ENCODE measurements at places on chromosomes 1 and 21.

GRCh38 chr1:159339536-159339935, 37.4 kb downstream of the FCER1A start:
- DNase-seq = no peak

GRCh38 chr1:180579961-180580611, 21.3 kb downstream of the OVAAL start:
- no peak for DNase-seq

DNA sequence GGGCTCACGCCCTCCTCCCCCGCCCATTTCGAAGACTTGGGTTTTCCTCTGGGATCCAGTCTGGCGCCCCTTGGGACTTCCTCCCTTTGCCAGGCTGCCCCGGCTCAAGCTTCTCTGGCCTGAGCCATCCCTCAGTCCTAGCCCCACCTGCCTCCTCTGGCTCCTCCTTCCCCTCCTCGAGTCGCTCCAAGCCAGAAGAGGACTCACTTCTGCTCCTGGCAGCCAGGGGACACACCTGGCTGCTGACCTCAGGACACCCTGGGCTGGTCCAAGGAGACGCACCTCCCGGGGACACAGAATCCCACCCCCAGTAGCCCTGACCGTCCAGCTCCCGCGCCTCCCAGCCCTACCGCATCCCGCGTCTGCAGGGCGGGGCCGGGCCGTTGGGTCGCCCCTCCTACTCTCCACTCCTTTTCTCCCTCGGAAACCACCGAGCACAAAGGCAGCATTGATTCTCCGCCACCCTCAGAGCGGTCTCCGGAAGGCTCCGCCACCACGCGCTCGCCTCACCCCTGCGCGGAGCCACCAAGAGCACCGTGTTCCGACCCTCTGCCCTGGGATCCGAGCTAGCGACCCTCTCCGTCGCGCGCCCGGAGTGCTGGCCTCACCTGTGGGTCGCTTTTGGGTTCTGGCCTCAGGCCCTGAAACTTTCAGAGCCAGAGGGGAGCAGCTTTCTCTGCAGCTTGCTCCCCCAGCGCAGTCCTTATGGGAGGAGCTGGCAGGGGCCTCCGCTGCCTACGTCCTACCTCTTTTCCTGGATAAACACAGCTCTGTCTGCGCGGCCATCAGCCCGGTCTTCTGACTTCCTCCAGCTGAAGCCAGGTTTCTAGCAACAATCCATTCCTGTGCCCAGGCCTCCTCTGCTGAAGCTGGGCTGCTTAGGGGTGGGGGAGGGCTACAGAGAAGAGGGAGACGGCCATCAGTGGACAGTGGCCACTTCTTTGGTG, at the start of gene C2CD4D:
Gene C2CD4D, minus strand, starts transcription at position 364 of the 947 bp plus-strand sequence. CDS start 831 bp downstream, outside the sequence.
- DNase-seq = peak; percentile 70

GRCh38 chr21:45454060-45454925, 49.3 kb downstream of the COL18A1 start:
- DNase-seq = no peak

DNA sequence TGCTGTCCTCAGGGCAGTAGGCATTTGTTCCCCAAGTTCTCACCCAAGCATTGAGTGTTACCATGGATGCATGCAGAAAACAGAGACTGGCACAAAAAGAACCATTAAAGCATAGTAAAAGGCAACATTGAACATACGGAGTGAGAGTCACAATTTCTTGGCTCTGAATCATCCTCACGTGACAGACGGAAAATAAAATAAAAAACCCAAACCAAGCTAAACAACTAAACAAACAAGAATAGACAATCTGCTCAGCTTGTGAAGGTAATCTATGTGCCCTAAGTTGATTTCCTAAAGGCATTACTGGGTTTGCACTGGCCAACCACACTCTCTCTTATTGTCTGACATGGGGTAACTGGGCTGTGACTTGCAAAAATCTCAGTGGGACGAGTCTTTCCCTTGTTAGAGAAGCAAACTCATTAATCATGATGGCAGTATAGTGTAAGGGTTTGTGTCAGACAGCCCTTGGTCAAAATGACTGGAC, 306.0 kb downstream of the ASTN1 start:
- DNase-seq = no peak

GRCh38 chr1:9426291-9426711, 113.0 kb upstream of the SLC25A33 start:
- peak; percentile 89 for DNase-seq

DNA sequence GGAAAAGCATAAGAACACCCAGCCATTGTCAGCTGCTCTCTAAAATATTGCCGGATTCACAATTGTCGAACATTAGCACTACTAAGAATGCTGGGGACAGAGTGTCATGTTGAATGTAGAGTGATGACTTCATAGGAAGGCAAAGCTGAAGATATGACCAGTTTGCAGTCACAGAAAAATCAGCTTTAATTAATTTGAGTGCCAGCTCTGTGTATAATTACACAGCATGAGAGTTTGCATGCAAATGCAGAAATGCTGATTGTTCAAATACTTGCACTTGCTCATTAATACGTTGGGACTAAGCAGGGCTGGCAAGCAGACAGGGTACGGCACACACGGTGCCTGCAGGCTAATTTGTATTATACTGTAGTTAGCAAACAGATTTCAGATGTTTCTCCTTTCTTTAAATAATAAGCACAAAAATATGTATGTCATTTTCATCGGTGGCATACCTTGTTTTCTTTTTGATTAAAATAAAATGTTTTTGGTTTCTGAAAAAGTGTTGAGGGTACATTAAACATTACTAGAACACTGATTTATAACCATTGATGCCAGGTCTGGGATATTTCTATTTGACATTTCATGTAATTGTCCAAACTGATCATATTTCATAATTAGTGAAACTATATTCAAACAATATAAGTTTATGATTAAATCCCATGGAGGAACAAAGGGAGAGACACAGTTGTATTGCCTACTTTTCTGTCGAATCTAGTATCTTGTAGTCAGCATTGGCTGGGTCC, 99.8 kb upstream of the ADGRL2 start:
- no peak for DNase-seq

DNA sequence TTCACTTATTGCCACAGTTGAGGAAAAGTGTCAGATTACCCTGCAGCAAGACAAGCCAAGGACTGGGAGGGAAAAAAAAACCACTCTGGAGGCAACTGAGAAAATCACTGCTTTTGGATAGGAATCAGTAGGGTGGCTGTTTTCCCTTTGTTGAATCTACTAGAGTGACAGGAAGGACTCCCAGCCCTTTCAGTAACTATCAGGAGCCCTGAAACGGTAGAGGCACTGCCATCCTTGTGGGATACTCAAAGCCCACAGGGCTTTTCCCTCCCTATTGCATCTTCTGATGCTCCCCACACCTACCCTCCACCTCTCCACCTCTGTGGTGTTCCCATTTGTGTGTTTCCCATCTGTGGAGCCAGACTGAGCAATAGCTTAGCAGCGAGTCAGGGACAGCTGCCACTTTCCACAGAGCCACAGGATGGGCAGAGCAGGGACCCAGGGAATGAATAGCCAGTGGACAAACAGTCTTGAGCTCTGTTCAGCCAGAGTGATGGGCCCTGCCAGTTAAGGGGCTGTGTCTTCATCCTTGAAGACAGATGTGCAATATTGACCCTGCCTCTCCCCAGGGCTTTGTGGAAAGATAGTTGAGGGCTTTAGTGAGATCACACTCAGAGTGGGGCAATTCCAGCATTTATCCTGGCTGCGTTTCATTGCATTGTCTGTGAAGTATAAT, 13.9 kb downstream of the UBIAD1 start:
- no peak for DNase-seq

GRCh38 chr1:25796811-25797458, 3.1 kb upstream of the SELENON start:
- DNase-seq = peak; percentile 70

- no peak for DNase-seq
Measured at GRCh38 chr1:11365744-11366387, 92.9 kb downstream of the UBIAD1 start.

DNA sequence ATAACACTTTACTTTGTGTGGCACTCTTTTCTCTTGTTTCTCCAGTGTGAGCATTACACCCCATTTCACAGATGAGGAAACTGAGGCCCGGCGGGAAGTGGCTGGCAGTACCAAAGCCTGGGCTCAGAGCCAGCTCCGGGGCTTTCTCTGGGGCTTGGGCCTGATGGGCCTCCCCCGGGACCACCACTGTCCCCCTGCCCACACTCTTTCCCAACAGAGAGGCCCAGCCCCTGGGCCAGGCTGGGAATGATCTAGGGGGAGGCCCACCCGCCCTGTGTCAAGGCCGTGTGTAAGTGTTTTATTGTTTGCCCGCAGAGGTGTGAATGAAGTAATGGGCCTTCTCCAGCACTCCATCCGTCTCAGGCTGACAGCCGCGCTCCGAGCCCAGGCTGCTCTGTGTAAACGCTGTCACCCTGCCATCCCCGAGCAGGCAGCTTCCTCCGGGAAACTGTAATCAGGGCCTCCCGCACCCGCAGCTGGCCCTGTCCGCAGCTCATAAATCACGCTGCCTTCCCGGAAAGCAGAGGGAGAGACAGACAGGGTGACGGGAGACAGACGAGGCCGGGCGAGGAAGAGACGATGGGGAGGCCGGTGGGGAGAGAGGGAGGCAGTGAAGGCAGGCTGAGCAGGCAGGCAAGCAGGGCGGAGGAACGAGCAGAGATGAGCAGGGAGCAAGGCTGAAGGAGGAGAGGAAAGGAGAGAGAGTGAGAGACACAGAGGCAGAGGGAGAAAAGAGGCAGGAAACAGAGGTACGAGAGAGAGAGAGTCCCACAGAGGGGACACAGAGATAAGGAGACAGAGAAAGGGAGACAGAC, 109.7 kb upstream of the ZBTB40 start:
- DNase-seq = no peak

- no peak for DNase-seq
Measured at GRCh38 chr1:67004176-67004575, 49.8 kb downstream of the SLC35D1 start.

DNA sequence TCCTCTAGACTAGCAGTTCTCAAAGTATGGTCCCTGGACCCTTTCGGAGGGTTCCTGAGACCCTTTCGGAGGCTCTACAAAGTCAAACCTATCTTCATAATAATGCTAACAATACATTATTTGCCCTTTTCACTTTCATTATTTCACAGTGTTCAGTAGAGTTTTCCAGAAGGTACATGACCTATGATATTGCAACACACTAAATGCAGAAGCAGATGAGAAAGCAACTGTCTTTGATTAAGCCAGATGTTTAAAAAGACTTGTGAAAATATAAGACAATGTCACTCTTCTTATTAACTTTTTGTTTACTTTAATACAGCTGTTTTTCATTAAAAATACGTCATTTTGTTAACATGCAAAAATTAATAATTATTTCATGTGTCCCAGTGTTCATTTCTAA, 5.8 kb downstream of the KCNJ10 start:
- no peak for DNase-seq

DNA sequence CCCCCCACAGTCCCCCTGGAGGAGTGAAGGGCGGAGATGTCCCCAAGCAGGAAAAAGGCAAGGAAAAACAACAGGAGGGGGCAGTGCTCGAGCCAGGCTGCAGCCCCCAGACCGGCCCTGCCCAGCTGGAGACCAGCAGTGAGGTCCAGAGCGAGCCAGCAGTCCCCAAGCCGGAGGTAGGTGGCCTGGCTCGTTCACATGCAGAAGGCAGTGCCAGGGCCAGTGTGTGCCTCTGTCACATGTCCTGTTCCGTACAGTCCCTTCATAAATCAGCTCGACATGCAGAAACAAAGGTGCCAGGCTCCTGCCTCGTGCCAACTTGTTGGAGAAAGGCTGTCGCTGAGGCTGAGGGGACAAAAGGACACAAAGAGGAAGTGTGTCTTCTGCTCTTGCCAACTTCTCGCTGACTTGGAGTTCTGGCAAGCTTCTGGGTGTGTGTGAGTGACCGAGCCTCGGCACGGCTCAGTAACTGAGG, 24.1 kb upstream of the MPZL1 start:
- no peak for DNase-seq
